Activated CD8-positive, alpha-beta memory T cell treated with anti-CD3 and anti-CD28 coated beads for 1 hour (primary cell): ENCODE measurements at places on chromosomes 3 and 15.

DNA sequence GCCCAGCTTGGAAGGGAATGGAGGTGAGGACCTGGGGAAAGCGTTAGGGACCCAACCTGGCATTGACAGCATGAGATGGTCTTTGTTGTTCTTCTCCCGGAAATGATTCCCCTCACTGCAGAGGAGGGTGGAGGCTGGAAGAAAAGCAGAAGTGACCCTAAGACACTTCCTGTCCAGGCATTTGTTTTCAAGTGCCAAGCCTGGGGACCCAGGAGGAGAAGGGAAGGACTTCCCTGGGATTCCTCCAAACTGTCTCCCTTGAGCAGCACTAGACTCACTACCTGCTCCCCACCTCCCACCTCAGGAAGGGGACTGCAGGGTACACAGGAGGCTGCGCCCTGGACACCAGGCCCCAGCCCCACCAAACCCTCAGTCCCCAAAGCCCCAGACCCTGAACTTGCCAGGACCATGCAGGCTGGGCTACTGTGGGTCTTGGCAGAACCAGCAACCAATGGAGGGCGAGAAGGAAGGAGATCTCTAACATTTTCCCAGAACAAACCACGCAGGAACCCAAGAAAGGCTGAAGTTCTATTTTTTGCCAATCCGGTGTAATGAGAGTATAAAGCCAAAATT is 9.8 kb upstream of the VIPR1 start:
- no peak for DNase-seq

DNA sequence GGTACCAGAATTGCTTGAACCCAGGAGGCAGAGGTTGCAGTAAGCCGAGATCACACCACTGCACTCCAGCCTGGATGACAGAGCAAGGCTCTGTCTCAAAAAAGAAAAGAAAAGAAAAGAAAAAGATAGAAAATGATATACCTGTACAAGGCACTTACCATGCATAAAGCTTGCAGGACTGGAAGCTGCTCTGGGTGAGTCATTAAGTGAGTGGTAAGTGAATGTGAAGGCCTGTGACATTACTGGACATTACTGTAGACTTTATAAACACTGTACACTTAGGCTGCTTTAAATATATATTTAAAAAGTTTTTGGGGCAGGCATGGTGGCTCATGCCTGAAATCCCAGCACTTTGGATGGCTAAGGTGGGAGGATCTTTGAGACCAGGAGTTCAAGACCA is 99.2 kb downstream of the SLMAP start:
- no peak for DNase-seq

- DNase-seq: no peak
These were observed 35.2 kb upstream of the USP3 start for GRCh38 chr15:63469190-63469589.

- DNase-seq: no peak
These were observed 30.7 kb upstream of the CCDC54 start for GRCh38 chr3:107346564-107346963.

DNA sequence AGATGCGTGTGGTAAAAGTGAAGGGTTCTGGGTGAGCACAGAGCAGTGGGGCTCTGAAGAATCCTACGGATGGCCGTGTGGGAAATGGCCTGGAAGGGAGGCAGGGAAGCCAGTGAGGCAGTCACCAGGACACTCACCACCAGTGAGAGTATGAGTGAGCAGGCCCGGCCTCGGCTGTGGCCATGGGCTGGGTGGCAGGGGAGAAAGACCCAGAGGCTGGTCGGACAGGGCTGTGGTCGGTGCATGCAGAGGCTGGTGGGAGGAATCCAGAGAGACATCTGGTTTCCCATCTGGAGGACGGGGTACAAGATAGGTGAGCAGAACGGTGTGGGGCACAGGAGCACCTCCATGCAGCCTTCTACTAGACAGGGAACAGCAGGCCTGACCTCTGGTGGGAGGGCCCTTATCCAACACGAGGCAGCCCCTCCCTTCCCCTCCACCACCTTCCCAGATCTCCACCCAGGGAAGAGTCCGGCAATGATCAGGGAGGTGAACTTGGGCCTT is 10.1 kb downstream of the PCSK6 start:
- no peak for DNase-seq

- no peak for DNase-seq
These were observed 46.8 kb downstream of the BHLHE40 start for GRCh38 chr3:5026046-5026362.

GRCh38 chr3:57706462-57706861 is 13.6 kb upstream of the DENND6A start:
- DNase-seq: no peak

GRCh38 chr3:4829031-4829394 is 150.2 kb upstream of the BHLHE40 start:
- DNase-seq: no peak

- DNase-seq: no peak
These were observed 58.0 kb downstream of the CMTM8 start for GRCh38 chr3:32296251-32297204.

- no peak for DNase-seq
These were observed 421.4 kb downstream of the EPHA6 start for GRCh38 chr3:97235611-97236315.

DNA sequence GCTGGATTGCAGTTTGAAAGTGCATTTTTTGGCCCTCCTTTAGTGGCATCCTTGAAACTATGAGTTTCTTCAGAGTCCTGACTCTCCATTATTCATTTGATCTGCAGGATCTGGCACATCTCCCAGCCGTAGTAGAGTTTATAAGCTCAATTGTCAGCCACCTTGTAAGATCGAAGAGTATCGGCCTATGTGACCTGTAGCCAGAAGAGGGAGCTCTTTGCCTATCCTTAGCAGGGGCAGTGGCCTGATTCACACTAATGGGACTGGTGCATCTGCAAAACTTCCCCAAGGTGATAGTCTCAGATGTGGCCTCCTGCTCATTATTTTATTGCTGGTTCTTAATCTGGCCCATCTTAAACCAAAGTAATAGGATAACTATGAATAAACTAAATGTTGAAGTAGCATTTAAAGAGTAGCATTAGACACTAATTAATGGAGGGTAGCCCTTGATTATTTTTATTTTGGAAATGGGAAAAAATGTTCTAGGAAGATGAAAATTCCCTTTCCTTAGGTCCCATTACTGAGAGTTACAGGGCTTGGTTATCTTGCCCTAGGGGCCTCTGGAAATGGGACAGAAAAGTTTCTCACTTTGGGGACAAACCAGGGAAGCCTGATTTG is 21.2 kb downstream of the GCSAM start:
- peak; percentile 33 for DNase-seq

DNA sequence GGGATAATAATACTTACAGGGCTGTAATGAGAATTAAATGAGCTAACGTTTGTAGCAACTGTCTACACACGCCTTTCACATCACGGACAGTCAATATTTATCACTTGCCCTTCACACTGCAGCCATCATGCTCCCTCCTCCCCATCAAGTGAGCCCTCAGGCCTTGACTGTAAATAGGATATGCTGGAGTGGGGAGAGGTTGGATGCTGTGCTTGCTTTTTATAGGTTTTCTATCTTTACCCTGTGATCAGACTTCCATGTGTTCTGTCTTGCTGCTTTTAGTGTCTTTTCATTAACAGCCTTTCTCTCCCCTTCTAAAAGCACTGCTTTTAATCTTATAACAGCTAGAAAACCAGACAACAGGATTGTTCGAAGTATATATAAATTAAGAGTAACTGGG is 12.8 kb upstream of the MAGEF1 start:
- no peak for DNase-seq

DNA sequence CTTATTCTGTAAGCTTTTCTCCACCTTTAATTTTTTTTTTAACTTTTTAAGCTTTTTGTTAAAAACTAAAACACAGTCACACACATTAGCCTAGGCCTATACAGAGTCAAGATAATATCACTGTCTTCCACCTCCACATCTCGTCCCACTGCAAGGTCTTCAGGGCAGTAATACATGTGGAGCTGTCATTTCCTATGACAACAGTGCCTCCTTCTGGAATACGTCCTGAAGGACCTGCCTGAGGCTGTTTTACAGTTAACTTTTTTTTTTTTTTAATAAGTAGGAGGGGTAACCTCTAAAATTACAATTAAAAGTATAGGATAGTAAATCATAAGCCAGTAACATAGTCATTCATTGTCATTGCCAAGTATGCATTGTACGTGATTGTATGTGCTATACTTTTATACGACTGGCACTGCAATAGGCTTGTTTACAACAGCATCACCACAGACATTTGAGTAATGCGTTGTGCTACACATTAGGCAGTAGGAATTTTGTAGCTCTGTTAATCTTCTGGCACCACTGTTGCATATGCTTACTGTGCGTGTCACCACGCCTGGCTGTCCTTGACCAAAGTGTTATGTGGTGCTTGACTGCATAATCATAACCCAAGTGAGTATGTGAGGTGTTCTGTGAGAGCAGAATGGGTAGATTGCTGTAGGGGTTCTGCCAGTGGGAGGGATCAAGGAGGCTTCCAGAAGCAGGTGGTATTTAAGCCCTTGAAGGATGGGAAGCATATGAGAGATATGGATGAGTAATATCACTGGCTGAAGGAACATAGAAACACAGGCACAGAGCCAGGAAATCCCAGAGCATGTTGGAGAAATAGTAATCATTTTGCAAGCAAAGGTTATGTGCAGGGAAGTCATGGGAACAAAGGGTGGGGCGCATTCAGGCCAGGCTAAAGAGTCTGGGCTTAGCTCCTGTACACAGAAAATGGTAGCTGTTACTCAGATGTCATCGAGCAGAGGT is 18.3 kb downstream of the FBXO22 start:
- DNase-seq: no peak

DNA sequence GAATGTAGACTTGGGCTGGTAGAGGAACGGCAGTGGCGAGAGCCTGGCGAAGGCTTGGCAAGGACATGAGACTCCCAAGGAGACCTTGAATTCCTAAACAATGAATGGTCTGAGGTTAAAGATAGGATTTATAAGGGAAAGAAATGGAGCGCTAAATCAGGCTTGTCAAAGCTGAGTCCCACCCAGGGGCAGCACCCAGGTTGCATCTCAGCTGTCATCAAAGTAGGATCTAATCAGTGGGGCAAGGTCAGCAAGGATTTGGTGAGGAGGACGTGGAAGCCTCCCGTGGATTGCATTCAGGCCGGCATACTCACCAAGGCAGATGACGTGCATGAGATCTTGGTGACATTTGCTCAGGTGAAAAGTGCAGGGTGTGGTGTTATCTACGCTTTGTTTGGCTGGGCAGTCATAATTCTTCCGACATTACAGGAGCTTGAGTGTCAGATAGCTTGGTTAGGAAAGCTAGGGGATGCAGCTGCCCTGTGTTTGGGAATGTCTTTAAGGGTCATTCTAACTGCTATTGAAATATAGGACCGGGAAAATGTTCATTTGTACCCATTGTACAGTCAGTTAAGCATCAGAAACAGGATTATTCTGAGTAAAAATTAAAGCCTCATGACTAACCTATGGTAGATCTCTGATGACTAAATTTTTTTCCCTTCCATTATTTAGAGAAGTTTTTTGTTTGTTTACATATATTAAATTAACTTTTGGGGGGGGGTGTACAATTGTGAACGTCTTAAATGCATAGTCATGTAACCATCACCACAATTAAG is 99.4 kb upstream of the TSC22D2 start:
- DNase-seq: no peak

GRCh38 chr3:160437083-160437455 is 12.5 kb downstream of the TRIM59 start:
- DNase-seq: no peak

GRCh38 chr3:167493244-167493643 is 19.4 kb upstream of the SERPINI2 start:
- no peak for DNase-seq
